Spinal cord (tissue), 10 donors: ENCODE measurements at places on chromosomes 4 and X. TPM values are rescaled to one million over a fixed set of nuclear protein-coding genes. Genes with fewer than 3 reads are reported as not detected.

Gene PPBP
- total RNA-seq = 8.6 TPM

Gene KDM5C
- 82.4 TPM for total RNA-seq

Gene PCDH10
- 52.2 TPM for total RNA-seq

Gene GABRB1
- total RNA-seq = 11.7 TPM

Gene AREG
- 0.69 TPM for total RNA-seq

Gene F8A2
- not detected for total RNA-seq

Gene GAGE12J
- not detected for total RNA-seq

Gene RASSF6
- 0.89 TPM for total RNA-seq

Gene RAI2
- 5.2 TPM for total RNA-seq

Gene SLC10A4
- 4.4 TPM for total RNA-seq

Gene CDX4
- not detected for total RNA-seq

Gene ATOH1
- total RNA-seq = not detected

Gene NPNT
- 26.1 TPM for total RNA-seq

Gene CXCL1
- 1.9 TPM for total RNA-seq

Gene EGFL6
- total RNA-seq = 21.9 TPM

Gene ITM2A
- 335 TPM for total RNA-seq

Gene HHIP
- 36.1 TPM for total RNA-seq

Gene COX7B2
- not detected for total RNA-seq

Gene FOXP3
- total RNA-seq = 0.11 TPM

Gene POF1B
- 0.17 TPM for total RNA-seq

Gene FGFR3
- 49.5 TPM for total RNA-seq

Gene CT83
- not detected for total RNA-seq

Gene TMPRSS11B
- total RNA-seq = not detected

Gene CYTL1
- total RNA-seq = 4.6 TPM

Gene COL4A6
- total RNA-seq = 11.5 TPM

Gene MAMLD1
- total RNA-seq = 9.3 TPM

Gene PABPC1L2B
- total RNA-seq = 1.3 TPM

Gene GLRA3
- 9.3 TPM for total RNA-seq
